ENCODE measurements at places on chromosomes 5 and 9.

DNA sequence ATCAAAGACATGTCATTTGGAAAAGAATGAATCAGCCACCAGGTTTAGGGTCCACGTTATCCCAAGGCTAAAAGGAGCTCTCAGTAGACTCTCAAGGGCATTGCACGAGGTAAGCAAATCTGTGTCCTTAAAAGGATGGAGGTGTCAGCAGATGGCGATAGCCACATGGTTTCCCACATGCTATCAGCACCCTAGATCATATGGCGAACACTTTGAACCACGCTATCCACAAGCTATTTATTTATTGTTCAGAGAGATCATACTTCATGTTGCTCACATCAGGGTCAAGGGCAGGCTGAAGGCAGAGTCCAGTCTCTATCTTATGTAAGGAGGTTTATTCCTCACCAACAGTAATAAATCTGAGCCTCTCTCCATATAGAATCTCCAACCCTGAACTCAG, 43.7 kb downstream of the CDH6 start:
- DNase-seq: no peak

DNA sequence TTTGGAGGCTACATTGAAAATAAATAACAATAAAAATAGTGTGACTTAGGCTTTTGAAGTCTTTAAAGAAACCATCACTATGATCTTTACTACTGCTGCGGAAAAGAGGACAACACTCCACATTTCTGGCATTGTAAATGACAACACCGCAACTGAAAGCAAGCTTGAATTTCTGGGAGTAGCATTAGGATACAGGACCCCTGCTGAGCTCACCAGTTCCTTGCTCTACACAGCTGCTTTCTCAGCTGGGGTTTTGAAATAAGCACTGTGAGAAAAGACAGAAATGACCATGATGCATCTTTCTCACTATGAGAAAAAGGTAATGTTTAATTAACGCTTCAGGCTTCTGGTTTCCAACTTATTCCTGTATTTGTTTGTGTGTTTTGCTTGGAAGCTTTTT, 168.0 kb downstream of the TAF11L14 start:
- no peak for DNase-seq

GRCh38 chr5:28548856-28549255, 1510.5 kb upstream of the CDH9 start:
- DNase-seq: no peak

DNA sequence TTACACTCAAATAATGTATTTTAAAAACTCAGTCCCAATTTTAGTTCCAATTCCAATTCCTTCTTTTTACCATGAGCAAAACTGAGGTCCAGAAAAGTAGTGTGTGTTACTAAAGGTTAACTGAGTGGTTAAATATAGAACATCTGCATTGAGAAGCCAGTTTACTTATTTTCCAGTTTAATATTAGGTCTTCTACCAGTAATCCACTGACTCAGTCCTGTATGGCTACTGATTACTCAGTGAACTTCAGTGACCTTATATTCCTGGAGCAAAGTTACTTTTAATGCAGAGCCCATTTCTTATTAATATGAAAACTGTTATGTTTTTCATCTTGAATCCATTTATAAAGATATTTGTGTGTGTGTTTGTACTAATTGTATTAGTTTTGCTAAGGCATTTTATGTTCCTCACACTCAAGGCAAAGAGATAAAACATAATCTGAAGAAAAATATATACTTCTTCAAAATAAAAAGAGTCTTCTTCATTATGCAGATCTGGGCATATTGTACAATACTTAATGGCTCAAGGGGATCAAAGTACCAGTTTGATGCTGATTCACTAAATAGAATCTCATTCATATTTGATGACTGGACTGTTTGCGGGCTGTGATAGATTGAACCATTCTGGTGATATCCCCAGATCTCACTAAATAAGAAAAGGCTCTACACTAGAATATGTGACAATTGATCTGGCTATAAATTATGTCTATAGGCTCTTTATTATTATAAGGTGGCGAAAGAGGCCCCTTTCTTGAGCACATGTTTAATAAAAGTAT, 60.8 kb downstream of the DMXL1 start:
- DNase-seq: no peak

- DNase-seq: peak; percentile 37
Observed at GRCh38 chr5:43039471-43040286, 440 bp downstream of the ANXA2R start.

GRCh38 chr9:110951805-110952539, 86.3 kb downstream of the LPAR1 start:
- DNase-seq: no peak

DNA sequence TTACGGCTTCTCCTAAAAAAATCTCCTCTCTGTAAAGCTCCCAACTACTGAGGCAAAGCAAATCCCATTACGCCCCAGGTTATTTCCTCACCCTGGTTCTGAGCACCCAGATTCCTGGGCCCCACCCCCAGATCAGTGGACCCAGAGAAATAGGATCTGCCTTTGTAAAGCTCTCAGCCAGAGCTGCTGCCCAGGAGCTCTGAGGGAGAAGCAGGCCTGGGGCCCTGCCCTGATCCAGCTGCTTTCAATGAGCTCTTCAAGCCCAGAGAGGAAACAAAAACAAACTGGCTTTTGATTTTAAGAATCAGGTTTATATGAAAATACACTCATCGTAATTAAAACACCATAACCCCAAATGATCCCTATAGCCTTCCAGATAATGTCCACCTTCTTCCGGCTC, 124.5 kb downstream of the C5orf15 start:
- DNase-seq: no peak

DNA sequence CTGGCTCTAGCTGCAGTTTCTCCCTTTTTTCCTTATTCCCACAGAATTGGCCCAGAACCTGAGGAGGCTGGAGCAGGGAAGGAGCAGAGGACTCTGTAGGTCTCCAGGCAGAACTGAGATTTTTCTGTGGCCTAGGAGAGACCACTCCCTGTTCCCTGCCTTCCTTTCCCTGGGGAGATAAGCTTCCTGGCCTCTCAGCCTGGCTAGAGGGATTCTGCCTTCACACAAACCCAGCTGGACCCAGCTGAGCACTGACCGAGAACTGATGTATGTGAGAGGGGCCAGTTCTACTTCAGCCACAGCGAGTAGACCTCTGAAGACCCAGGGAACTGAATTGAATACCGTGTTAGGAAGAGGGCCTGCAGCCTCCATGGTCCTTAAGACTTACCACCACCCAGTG, 48.0 kb downstream of the RUSC2 start:
- no peak for DNase-seq

- DNase-seq: no peak
Observed at GRCh38 chr5:148393390-148393741, 9.6 kb downstream of the FBXO38 start.

DNA sequence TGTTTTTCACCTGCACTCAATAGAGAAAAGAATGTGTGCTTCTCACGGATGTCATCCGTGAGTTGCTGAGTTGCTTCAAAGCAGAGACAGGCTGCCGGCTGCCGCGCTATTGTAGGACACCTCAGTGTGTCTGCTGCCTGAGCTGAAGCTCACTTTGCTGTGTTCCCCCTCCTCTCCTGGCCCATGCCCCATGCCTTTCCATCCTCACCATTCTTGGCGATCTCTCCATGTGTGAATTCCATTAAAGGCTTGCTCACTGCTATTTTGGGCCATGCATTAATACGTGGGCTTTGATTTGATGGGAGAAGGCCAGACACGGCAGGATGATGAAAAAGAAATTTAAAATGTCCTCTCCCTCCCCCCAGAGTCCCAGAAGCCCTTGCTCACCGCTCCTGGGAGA, 14.5 kb downstream of the ADAM19 start:
- DNase-seq: no peak

GRCh38 chr5:160493806-160494338, 72.2 kb downstream of the PTTG1 start:
- DNase-seq: no peak

- DNase-seq: no peak
Observed at GRCh38 chr5:58902765-58903164, 319.9 kb downstream of the RAB3C start.

- DNase-seq: peak; percentile 4
Observed at GRCh38 chr9:3746296-3747275, 220.8 kb upstream of the RFX3 start.

DNA sequence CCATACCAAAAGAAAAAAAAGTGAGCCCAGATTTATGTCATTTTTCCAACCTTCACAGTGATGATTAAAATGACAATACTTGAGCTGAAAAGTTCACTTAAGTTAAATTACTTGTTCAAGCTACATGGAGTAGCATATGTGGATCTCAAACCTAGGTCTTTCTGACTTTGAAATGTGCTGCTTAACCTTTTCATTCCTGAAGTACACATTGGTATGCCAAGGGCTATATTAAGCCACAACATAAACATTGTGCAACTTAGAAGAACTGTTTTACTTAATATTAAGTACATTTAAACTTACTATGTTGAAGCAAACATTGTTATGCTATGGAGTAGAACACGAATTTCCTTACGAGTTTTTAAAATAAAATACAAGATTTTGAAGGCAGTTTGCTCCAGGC, 105.0 kb downstream of the GIN1 start:
- no peak for DNase-seq

DNA sequence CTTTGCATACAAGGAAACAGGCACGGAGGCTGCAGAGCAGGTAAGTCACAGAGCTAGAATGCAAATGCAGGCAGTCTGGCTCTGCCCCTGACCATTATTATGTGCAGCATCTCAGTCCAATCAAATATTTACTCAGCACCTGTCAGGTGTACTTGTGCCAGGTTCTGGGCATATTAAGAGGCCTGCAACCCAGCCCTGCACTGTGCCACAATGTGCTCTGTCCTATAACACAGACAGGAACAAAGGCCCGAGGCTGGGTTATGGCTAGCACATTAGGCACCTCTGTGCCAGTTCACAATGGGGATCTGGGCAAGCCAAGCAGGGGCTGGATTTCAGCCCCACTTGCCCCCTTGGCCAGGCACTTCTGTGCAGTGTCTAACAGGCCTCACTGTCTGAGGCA, 14.0 kb downstream of the ARL15 start:
- DNase-seq: no peak

- no peak for DNase-seq
Observed at GRCh38 chr9:124128568-124129166, 117.1 kb downstream of the LHX2 start.

DNA sequence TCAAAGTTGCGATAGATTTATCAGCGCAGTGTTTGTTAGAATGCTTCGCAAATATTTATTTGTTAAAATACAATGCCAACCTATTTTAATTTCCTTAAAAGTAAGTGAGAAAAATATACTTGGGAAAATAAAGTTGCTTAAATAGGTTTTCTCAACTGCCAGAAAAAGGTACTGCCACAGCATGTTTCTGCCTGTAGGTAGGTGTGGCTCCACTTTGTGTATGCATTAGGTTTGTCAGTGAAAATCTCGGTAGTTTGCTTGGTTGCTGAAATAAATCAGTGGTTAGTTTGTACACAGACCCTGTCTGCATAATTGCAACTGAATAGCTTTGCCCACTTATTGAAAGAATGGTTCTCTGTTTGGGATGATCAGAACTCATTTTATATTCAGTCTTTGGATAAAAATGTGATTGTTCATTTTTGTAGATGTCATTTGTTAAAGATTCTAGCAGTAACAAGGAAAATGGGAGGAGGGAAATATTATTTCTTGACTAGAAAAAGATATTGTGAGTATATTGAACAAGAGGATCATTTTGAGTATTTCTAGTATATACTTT, 25.7 kb downstream of the C9orf85 start:
- no peak for DNase-seq

GRCh38 chr5:60576425-60576824, 123.5 kb downstream of the DEPDC1B start:
- no peak for DNase-seq

DNA sequence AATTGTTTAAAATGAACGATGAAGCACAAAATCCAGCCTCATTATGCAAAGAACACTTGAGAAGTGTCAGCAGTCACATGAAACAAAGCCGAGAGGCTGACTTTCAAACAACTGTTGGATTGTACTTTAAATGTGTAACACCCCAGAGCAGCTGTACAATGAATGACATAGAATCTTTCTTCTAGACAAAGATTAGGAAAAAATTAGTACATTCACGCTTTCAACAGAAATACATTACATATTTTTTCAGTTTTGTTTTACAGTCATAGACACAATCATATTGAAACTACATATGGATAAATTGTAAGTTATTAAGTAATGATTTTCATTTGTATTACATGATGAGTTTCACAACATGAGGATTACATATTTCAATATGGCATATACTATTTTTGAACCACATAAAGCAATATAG, 10.6 kb upstream of the AGXT2 start:
- no peak for DNase-seq

- no peak for DNase-seq
Observed at GRCh38 chr5:98604721-98605425, 168.6 kb upstream of the RGMB start.

GRCh38 chr5:172679628-172680212, 38.7 kb downstream of the NEURL1B start:
- no peak for DNase-seq

DNA sequence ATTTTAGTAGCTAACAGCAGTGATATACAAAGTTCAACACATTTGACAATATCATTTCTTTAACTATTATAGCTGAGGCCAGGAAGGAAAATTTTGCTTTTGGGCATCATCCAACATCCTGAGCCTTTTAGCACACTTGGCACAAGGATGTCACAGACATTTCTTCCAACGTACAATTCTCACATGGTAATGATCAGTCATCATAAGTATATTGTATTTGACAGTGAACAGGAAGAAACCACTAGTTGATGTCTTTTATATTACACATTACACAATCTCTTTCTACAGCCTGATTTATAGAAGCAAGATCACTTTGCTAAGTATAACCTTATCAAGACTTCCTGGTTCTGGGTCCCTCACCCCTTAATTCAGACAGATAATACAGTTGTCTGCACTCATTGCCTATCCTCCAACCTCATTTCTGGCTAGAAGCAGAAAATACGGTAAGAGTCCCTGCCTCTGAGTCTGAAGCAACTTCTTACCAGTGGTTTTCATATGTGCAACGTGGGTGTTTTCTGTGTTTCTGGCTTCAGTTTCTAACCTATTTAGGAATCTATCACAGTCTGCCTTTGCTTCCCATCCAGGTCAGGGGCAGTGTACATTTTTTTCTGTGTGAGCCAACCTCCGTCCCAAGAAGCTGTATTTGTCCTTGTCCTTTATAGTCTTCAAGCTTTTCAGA, 167.8 kb downstream of the PAM start:
- no peak for DNase-seq

DNA sequence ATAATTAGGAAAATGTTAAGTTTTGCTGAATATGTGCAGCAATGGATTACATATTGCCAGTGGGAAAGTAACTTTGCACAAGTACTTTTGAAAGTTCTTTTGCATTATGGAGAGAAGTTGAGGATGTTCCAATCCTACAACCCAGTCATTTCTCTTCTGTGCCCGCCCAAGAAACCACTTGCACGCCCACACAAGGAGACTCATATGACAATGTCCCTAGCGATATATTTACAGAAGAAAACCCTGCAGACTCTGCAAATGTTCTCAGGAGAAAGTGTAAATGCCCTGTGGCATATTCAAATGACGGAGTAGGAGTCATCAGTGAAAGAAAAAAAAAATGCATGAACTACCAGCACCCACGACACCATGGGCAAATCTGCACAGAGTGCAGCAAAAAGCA, 356.5 kb downstream of the CTNND2 start:
- no peak for DNase-seq

GRCh38 chr9:132606066-132606465, 23.7 kb downstream of the BARHL1 start:
- no peak for DNase-seq
